ENCODE measurements at places on chromosomes 11 and 22. TPM values are rescaled to one million over a fixed set of nuclear protein-coding genes. Genes with fewer than 3 reads are reported as not detected.

TEX12 gene
- total RNA-seq: 0.25 TPM

IGSF22 gene
- total RNA-seq: not detected

OR8A1 gene
- not detected for total RNA-seq

ZNRF3 gene
- 5.1 TPM for total RNA-seq

PNPLA5 gene
- not detected for total RNA-seq

GGTLC3 gene
- total RNA-seq: not detected

CARS1 gene
- total RNA-seq: 44.1 TPM

OR4A16 gene
- total RNA-seq: not detected

AQP11 gene
- 0.20 TPM for total RNA-seq

OR8G5 gene
- not detected for total RNA-seq

SSRP1 gene
- total RNA-seq: 124 TPM

MGAT3 gene
- total RNA-seq: not detected

LRRC56 gene
- total RNA-seq: 0.73 TPM

PATE2 gene
- total RNA-seq: not detected

PANX2 gene
- 0.39 TPM for total RNA-seq

RIMBP3C gene
- total RNA-seq: 0.05 TPM

SCGB2A2 gene
- total RNA-seq: not detected

SELENOM gene
- total RNA-seq: 105 TPM

MPPED2 gene
- not detected for total RNA-seq

C22orf23 gene
- total RNA-seq: not detected

ANO9 gene
- 0.89 TPM for total RNA-seq

HBB gene
- total RNA-seq: not detected

FXYD6 gene
- 0.30 TPM for total RNA-seq

ISX gene
- total RNA-seq: not detected

TMEM45B gene
- total RNA-seq: 0.07 TPM

KCTD14 gene
- total RNA-seq: 1.4 TPM

CNTN5 gene
- not detected for total RNA-seq

AIFM3 gene
- total RNA-seq: 0.07 TPM

QSER1 gene
- total RNA-seq: 12.8 TPM

YPEL1 gene
- total RNA-seq: 2.4 TPM

FAM181B gene
- total RNA-seq: not detected

OR51E2 gene
- total RNA-seq: not detected

LRRC55 gene
- 0.07 TPM for total RNA-seq

MEI1 gene
- 2.2 TPM for total RNA-seq

CASP4 gene
- 205 TPM for total RNA-seq

Data from mammary microvascular endothelial cell (primary cell).